ENCODE measurements at places on chromosomes 7 and 10. TPM values are rescaled to one million over a fixed set of nuclear protein-coding genes. Genes with fewer than 3 reads are reported as not detected.

The HPSE2 gene
- 0.16 TPM for total RNA-seq

- H3K4me1 ChIP-seq = no peaks in the 10 kb centered on the region
- H3K4me3 ChIP-seq = no peak overlapping the region
- H3K36me3 ChIP-seq = no peaks in the 10 kb centered on the region
- no peak overlapping the region for H3K27ac ChIP-seq
- DNase-seq = no peak
- no peaks in the 10 kb centered on the region for H3K27me3 ChIP-seq
These were observed 21.8 kb downstream of the MRPS24 start for GRCh38 chr7:43847496-43847895.

DNA sequence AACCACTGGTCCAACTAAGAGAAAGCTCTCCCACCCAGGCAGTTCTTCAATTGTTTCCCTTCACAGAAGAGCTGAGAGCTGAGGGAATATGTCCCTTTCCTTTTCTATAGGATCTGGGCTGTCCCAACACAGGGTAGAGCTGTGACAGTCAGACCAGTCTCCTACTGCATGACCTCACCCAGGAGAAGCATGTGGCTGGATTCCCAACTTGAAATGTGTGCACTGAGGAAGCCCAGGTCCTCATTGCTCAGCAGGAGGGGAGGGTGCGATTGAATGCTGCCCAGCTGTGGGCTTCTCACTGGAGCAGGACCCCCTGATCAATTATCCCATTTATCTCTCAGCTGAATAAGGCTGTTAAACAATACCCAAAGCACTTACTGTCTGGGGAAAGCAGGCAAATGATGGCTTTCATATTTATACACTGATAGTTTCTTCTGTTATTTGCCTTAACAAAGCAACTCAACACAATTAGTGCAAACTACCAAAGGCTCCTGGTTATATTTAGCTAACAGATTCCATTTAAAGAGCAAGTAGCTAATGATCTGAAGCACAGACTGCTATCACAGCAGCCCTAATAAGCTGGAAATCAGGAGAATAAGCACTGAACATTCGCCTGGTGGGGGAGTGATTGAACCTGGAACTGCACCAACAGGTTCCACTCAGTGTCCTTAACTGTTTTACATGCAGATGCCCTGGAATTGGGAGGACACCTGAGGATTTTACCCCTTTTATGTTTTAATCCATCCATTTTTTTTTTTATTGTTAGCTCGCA lies 508.8 kb downstream of the CCSER2 start:
- no peaks in the 10 kb centered on the region for H3K4me1 ChIP-seq
- H3K36me3 ChIP-seq = no peaks in the 10 kb centered on the region
- no peak overlapping the region for H3K27ac ChIP-seq

The SLC26A5 gene
- not detected for total RNA-seq

DNA sequence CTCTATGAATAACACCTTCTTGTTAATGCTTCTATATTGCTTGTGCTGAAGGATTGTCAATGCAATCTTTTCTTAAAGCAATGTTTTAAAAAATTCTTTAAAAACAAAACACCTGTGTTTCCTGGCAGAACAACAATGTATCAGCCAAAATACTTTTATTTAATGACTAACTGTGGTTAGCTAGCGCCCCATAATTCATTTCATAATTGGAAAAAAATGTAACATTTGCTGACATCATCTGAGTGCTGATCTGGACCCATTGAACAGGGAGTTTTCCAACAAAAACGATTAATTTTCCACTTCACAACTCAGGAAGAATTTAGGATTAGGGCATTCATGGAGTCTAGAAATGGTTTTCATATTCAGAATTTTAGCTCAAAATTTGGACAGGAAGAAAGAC lies 137.6 kb upstream of the CDK6 start:
- no peak overlapping the region for H3K27ac ChIP-seq
- no peaks in the 10 kb centered on the region for H3K4me1 ChIP-seq
- H3K4me3 ChIP-seq = no peak overlapping the region
- no peaks in the 10 kb centered on the region for H3K36me3 ChIP-seq
- no peak for DNase-seq
- no peaks in the 10 kb centered on the region for H3K27me3 ChIP-seq

- no peaks in the 10 kb centered on the region for H3K27me3 ChIP-seq
- H3K27ac ChIP-seq = peak overlapping the region; percentile 58
- H3K36me3 ChIP-seq = peaks cover 32% of the 10 kb centered on the region
- DNase-seq = no peak
- peak overlapping the region; percentile 92 for H3K4me3 ChIP-seq
These were observed 490 bp downstream of the KIN start for GRCh38 chr10:7787150-7787856.

- no peak overlapping the region for H3K4me3 ChIP-seq
- H3K36me3 ChIP-seq = peaks cover 5% of the 10 kb centered on the region
- H3K4me1 ChIP-seq = no peaks in the 10 kb centered on the region
These were observed 53.9 kb downstream of the MINDY4 start for GRCh38 chr7:30824821-30825720.

DNA sequence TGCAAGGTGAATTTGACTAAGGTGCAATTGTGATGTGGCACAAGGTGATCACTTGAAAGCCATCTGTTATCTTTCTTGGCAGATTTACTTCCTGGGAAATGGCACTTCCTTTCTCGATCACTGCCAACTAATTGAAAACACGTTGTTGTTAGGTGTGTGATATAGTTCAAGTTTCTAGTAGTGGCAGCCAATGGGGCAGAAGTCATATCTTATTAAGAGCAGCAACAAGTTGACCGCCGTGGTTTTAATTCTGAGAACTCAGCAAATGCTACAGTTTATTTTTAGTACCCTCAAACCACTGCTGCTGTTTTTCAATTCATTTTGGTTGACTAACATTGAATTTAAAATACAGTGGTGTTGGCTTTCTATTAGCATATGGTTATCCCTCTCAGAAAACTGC lies 1.6 kb downstream of the CHN2 start:
- peaks cover 19% of the 10 kb centered on the region for H3K27me3 ChIP-seq
- H3K4me3 ChIP-seq = no peak overlapping the region
- H3K36me3 ChIP-seq = no peaks in the 10 kb centered on the region
- H3K27ac ChIP-seq = no peak overlapping the region

GRCh38 chr10:59799421-59799820 lies 46.2 kb upstream of the MRLN start:
- no peaks in the 10 kb centered on the region for H3K27me3 ChIP-seq
- no peak overlapping the region for H3K4me3 ChIP-seq
- H3K27ac ChIP-seq = no peak overlapping the region
- H3K36me3 ChIP-seq = peaks cover 71% of the 10 kb centered on the region

- peaks cover 40% of the 10 kb centered on the region for H3K4me1 ChIP-seq
- H3K36me3 ChIP-seq = peaks cover 12% of the 10 kb centered on the region
- DNase-seq = no peak
- no peaks in the 10 kb centered on the region for H3K27me3 ChIP-seq
- peak overlapping the region; percentile 41 for H3K27ac ChIP-seq
These were observed 601 bp downstream of the ADAM8 start for GRCh38 chr10:133276100-133276434.

- no peak overlapping the region for H3K4me3 ChIP-seq
- H3K36me3 ChIP-seq = no peaks in the 10 kb centered on the region
- no peak for DNase-seq
- H3K27me3 ChIP-seq = no peaks in the 10 kb centered on the region
- H3K4me1 ChIP-seq = no peaks in the 10 kb centered on the region
These were observed 212.5 kb downstream of the EMX2 start for GRCh38 chr10:117754770-117755658.

- no peak overlapping the region for H3K27ac ChIP-seq
- no peaks in the 10 kb centered on the region for H3K4me1 ChIP-seq
- H3K36me3 ChIP-seq = no peaks in the 10 kb centered on the region
- H3K4me3 ChIP-seq = no peak overlapping the region
- H3K27me3 ChIP-seq = no peaks in the 10 kb centered on the region
These were observed 43.7 kb downstream of the CH25H start for GRCh38 chr10:89163265-89163995.

GRCh38 chr10:21527598-21528235 lies 2.2 kb upstream of the SKIDA1 start:
- peak overlapping the region; percentile 39 for H3K4me3 ChIP-seq
- H3K27ac ChIP-seq = peak overlapping the region; percentile 92
- H3K36me3 ChIP-seq = no peaks in the 10 kb centered on the region
- no peaks in the 10 kb centered on the region for H3K27me3 ChIP-seq

Measured in K562 (cell line).